Brain microvascular endothelial cell (primary cell): ENCODE measurements at places on chromosomes 2 and 18.

GRCh38 chr2:26809876-26810577 lies 24.2 kb downstream of the CENPA start:
- no peak for DNase-seq

GRCh38 chr2:74498500-74499266 lies 720 bp downstream of the LBX2 start:
- DNase-seq: no peak

DNA sequence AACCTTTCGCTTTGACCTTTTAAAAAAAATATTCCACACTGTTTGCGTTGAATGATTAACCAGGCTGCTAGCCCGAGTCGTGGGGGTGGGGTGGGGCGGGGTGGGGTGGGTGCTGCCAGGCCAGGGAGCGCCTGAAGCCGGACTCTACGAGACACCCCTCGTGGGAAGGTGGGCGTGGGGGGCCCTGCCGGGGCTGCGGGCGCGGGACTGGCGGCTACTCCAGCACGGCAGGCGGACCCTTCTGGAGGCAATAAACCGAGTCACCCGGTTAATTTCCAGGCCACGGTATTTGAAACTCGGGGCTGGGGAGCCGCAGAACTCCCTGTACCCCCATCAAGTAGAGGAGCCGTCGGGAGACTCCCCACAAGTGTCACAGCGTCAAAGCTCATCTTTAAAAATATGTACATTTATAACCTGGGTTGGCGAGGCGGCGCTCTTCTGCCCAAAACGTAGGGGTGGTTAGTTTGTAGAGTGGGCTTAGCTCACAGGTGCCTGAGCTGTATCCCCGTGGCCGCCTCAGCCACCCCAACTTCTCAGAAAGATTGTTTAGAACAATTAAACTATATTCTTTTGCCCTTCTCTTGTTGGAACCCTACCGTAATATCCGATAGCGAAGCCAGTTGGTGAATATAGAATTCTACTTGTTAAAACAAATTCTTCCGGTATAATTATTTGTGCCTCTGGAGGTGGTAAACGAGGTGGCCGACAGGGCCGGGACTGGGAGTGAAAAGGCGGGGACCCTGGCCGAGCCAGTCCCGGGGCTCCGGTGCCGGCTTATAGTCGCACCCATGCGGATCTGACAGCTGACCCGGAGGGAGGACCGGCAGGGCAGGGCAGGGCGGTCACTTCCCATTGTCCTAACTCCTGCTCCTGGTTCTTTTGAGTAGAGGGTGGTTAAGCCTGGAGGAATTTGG lies 1.4 kb downstream of the B3GNT2 start:
- DNase-seq: no peak

- DNase-seq: no peak
Observed at GRCh38 chr2:175398848-175399247, 217.3 kb upstream of the ATP5MC3 start.

DNA sequence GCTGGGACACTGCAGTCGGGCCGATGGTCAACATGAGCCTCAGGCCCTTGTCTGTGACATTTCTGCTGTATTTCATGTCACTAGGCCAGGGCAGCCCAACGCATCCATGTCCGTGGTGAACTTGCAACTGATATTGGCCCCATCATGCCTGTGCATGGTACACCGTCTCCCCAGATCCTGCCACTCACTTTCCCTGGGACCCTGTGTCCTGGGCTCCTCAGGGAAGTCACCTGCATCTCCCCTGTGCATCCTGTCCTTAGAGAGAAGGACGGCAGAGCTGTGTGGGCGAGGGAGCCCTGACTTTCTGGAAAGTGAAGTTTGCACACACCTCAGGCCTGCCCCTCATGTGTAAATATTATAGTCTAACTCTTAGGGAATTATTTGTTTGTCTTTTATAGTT lies 123.3 kb downstream of the ACKR3 start:
- no peak for DNase-seq

GRCh38 chr2:209114588-209115240 lies 309.1 kb upstream of the MAP2 start:
- no peak for DNase-seq

- DNase-seq: no peak
Observed at GRCh38 chr2:123080331-123080730, 944.8 kb upstream of the CNTNAP5 start.

GRCh38 chr2:2623939-2624338 lies 292.9 kb upstream of the MYT1L start:
- DNase-seq: no peak

- DNase-seq: peak; percentile 84
Observed at GRCh38 chr2:101806123-101806522, 108.6 kb downstream of the MAP4K4 start.

- no peak for DNase-seq
Observed at GRCh38 chr2:96247009-96247408, 18.8 kb downstream of the TMEM127 start.

- no peak for DNase-seq
Observed at GRCh38 chr2:198297350-198297749, 493.0 kb downstream of the PLCL1 start.

- DNase-seq: peak; percentile 79
Observed at GRCh38 chr2:213316001-213316735, 31.9 kb downstream of the SPAG16 start.

- no peak for DNase-seq
Observed at GRCh38 chr2:129936334-129936934, 43.0 kb upstream of the RAB6C start.

DNA sequence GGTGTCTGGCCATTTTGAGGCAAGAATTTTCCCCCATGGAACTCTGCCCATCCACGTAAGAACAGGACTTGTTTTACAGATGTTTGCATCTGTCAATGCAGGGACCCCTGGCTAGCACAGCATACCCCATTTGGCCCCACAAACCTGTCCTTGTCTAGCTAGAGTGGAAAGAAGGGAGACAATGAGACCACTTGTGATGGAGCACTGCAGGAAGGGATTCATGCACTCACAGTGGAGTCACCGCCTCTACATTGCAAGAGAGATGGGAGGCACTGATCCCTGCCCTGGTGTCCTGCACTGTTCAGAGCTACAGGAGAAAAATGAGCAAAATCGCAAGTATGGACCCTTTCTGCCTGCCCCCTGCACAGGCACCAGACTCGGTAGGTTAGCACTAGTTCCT lies 32.5 kb downstream of the NPAS2 start:
- no peak for DNase-seq

- no peak for DNase-seq
Observed at GRCh38 chr2:69961496-69961895, at the start of gene ASPRV1. Gene ASPRV1 (minus strand): TSS chr2:69961631. CDS start chr2:69961436, 195 bp downstream.

DNA sequence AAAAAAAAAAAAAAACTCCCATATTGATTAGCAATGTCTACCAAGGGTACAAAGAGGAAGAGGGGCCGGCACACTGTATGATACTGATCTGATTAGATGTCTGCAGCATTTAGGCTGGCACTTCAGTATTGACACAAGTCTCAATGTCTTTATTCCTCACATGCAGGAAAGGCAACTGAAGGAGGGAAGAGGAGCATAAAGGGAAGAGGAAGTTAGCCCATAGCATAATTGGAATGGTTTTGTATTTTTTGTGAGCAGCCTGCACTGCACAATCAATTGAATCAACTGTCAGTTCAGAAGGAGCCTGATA lies 79.0 kb downstream of the DNER start:
- DNase-seq: no peak

DNA sequence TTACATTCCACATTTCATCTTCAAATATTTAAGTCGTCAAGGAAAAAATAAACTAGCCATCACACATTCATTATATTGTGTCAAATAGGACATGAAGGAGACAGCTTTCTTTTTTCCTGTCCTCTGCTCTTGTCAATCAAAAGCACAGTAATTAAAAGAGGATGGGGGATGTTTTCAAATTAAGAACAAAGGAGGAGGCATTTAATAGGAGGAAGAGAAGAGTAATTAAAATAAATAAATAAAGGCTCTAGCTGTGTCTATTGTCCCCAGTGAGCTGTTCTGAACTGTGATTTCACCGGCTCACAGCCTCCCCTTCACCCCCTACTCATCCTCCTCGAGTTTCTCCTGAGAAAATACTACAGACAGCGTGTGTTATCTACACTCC lies 1377.1 kb upstream of the PIK3C3 start:
- DNase-seq: no peak

GRCh38 chr2:188645986-188646385 lies 328.2 kb upstream of the COL3A1 start:
- peak; percentile 18 for DNase-seq

GRCh38 chr2:159140070-159140769 lies 146.3 kb downstream of the WDSUB1 start:
- peak; percentile 80 for DNase-seq

DNA sequence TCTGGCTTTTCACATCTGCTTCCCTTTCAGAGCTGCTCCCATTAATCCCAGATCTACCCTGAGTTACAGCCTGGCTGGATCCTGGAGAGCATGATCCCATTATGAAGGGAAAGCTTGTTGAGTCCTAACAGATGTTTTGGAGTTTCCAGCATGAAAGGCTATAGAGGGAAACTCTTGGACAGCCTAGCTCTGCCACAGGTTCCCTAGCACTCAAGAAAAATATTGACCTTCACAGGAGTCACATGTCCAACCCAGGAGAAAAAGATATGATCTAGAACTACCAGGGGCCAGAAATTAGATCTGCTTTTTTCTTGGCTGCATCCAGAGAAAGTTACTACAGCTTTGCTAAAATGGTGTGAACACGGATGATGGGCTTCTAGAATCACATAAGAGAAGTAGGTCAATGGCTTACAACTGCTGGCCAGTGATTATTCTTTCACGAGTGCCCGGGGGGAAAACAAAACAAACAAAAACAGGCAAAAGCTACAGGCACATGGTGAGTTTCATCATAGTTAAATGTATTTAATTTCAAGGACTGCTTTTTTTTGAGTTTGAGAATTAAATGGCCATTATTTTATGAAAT lies 15.9 kb downstream of the CCDC93 start:
- no peak for DNase-seq

DNA sequence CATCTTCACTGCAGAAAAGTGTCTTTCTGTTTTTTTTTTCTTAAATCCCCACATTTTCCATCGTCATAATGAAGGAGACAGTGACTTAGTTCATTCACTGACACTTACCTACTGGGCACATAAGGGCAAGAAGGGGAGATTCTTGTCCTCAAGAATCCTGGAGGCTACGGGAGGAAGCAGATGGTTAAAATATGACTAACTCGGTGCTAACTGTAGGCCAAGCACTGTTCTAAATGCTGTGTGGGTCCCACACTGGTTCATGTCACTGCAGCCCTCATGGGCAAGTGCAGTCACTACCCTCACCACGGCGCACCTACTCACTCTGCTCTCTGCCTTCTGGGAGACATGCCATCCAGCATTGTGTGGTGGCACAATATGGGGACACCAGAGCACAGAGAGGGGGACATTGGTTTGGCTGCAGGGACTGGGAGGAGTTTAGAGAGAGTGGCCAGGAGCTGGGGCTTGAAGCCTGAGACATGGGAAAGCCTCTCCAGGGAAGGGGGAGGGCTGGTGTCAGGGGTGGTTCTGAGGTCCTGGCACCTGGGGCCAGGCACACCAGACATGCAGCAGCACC lies 305.2 kb downstream of the MYCN start:
- DNase-seq: no peak
